ENCODE measurements at places on chromosomes 12 and 14. TPM values are rescaled to one million over a fixed set of nuclear protein-coding genes. Genes with fewer than 3 reads are reported as not detected.
A peak's percentile ranks its signal among the peaks of the same experiment; 100 is the strongest.

Gene RHOJ
- 4.6 TPM for total RNA-seq

DNA sequence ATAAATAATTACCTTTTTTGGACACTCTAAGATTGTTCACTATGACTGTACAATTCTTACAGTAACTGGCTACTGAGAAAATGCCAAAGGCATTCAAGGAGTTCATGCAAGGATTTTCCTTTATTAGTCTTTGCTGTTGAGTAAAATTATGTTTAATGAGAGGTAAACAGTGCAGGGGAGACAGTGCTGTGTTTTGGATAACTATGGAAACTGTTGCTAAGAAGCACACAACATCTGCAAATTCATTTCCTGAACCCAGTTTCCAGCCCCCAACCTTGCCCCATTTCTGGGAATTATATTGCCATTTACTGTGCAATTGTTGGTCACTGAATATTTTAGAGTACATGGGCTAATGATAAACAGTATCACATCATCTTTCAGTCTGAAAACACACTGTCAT lies 1005.8 kb downstream of the TRHDE start:
- no peak overlapping the region for H3K27ac ChIP-seq
- no peaks in the 10 kb centered on the region for H3K4me1 ChIP-seq
- no peaks in the 10 kb centered on the region for H3K36me3 ChIP-seq
- no peak for DNase-seq

- no peak overlapping the region for H3K4me3 ChIP-seq
- H3K27me3 ChIP-seq: no peaks in the 10 kb centered on the region
- no peaks in the 10 kb centered on the region for H3K36me3 ChIP-seq
- H3K27ac ChIP-seq: no peak overlapping the region
- H3K4me1 ChIP-seq: no peaks in the 10 kb centered on the region
Measured at GRCh38 chr12:78055545-78055944, 224.9 kb downstream of the NAV3 start.

DNA sequence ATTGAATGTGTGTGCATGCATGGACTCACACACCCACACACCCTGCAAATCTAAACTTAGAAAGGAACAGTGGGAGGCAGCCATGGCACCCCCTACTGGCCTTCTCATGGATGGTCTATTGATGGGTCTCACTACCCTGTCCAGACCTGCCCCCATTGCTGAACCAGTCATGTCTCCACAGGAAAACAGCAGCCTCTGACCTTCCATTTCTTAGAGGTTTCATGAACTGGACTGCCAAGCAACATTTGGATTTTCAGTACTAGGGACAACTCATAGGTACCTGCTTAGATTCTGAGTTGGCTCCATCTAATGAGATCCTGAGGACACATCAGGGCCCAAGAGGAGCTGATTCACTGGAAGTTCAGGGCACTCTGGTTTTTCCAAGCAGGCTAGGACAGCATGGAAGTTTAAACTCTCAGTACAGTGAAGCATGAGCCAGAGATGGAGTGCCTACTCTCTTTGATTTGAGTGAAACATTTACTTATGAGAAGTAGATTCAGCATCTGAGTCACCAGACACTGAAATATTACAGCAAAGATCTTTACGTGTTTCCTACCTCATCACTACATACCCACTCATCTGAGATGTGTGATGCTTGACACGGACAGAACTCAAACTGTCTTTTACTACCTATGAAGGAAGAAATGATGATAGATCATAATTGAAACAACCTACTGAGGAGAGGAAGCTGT lies 98.9 kb upstream of the PLEKHG7 start:
- H3K27ac ChIP-seq: peak overlapping the region; percentile 7
- H3K27me3 ChIP-seq: no peaks in the 10 kb centered on the region
- H3K4me1 ChIP-seq: peaks cover 3% of the 10 kb centered on the region
- H3K36me3 ChIP-seq: no peaks in the 10 kb centered on the region
- no peak overlapping the region for H3K4me3 ChIP-seq
- DNase-seq: no peak

DNA sequence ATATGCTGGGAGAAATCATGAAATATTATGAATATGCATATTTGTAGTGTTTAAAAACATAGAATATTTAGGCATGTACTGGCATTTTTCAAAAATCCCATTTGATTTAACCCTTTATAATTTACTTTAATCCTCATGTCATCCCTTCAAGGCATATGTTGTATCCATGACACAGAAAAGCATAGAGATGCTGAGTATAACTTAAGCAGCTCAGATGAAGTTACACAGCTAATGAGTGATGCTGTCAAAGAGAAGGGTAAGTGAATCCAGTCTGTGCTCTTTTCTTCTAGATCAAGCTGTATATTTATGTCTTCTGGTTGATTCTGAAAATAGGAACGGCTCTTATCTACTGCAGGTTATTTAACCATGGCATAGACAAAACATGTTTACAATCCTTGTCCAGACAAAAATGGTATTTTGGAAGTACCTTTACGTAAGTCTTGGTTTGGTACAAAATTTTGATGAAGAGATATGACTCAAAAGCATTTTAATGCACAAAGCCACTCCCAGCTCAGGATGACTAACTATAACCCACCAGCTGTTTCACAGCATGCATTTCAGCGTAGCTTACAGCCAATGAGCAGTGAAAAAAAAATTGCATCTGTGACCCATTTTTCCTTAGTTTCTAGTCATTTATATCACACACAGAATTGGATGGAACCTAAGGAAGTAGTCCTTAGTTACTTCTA lies 201.7 kb downstream of the STXBP6 start:
- H3K27ac ChIP-seq: no peak overlapping the region
- H3K36me3 ChIP-seq: no peaks in the 10 kb centered on the region
- H3K4me1 ChIP-seq: no peaks in the 10 kb centered on the region
- DNase-seq: no peak
- H3K27me3 ChIP-seq: no peaks in the 10 kb centered on the region

- no peaks in the 10 kb centered on the region for H3K4me1 ChIP-seq
- no peak for DNase-seq
- H3K27ac ChIP-seq: no peak overlapping the region
- H3K36me3 ChIP-seq: no peaks in the 10 kb centered on the region
- H3K27me3 ChIP-seq: no peaks in the 10 kb centered on the region
Measured at GRCh38 chr14:74029136-74029535, 10.0 kb downstream of the BBOF1 start.

All from upper lobe of left lung (tissue), 6 donors.